ENCODE measurements at places on chromosomes 13 and 19.
A peak's percentile ranks its signal among the peaks of the same experiment; 100 is the strongest.

- peak; percentile 8 for DNase-seq
These were observed 18.6 kb upstream of the STRN4 start for GRCh38 chr19:46764817-46765291.

GRCh38 chr13:44106266-44107152 is 226.8 kb downstream of the LACC1 start:
- no peak for DNase-seq

DNA sequence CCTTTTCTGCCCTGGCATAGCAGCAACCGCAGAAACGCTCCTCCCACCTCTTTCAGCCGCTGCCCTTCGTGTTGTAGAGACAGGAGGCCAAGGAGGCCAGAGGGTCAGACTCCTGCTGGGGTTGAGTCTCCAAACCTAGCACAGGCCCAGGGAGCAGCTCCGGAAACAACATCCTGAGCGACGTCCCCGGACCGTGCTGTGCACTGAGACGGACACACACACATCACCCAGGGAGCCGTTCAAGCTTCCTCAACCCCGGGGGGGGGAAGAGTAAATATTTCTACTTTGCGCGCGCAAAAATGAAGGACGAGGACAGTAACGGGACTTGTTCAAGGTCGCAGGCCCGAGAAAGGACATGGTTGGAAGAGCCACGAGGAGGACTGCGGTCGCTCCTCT is 657 bp downstream of the ZNF550 start:
- DNase-seq = peak; percentile 71

DNA sequence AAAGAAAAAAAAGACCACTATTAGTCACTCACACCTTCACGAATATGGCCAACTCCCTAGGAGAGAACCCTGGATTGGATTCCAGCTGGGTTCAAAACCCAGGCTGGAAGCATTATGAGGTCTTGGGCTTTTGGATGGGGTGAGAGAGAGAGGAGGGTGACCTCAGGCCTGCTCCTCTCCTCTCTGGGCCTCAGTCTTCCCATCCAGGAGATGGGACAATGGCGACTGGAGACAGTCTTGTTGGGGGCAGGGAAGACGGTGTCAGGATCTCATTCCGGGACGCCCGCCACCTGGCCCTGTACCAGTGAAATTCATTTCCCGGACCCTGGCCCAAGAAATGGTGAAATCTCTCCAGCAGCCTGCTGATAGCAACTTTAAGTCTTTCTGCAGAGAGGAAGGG is 26.3 kb downstream of the TINCR start:
- peak; percentile 45 for DNase-seq

DNA sequence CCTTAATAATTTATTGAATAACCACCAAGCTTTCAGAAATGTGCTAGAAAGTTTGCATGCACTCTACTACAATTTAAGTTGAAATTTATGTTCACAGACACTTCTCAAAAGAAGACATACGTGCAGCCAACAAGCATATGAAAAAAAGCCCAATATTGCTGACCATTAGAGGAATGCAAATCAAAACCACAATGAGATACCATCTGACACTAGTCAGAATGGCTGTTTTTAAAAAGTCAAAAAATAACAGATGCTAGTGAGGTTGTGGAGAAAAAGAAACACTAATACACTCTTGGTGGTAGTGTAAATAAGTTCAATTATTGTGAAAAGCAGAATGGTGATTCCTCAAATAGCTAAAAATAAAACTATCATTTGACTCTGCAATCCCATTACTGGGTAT is 308.8 kb upstream of the PCDH9 start:
- no peak for DNase-seq

DNA sequence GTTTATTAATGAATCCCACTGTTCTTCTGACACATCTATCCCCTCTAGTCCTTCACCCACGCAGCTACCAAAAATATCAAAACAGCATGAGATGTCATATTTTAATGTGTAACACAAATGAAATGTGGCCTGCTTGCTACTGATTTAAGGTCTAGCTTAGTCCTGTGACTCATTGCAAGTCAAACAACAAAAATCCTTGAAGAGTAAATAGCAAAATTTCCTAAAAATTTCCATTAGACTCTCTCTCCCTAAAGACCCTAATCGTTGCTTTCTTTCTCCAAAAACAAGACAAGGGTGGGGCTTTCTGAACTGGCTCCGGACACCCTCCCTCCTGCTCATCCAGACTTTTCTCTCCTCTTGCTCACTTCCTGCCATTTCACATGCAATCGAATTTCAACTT is 99.9 kb upstream of the IPO5 start:
- peak; percentile 71 for DNase-seq

DNA sequence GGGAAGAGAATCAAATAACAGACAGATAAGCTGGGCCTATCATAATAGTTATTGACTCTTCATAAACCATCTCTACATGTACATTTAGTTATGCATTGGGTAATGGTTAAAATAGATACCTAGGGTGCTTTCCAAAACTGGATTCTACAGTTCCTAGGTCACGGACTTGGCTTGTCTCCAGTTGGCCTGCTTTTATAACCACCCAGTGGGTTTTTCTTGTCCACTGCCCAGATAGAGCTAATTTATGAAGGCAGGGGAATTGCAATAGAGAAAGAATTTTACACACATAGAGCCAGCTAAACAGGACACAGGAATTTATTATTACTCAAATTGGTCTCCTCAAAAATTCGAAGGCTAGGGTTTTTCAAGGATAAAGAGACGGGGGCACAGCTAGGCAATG is 97.3 kb downstream of the FAM216B start:
- DNase-seq = no peak

- DNase-seq = no peak
These were observed 338.0 kb downstream of the TEX29 start for GRCh38 chr13:111658145-111659100.

DNA sequence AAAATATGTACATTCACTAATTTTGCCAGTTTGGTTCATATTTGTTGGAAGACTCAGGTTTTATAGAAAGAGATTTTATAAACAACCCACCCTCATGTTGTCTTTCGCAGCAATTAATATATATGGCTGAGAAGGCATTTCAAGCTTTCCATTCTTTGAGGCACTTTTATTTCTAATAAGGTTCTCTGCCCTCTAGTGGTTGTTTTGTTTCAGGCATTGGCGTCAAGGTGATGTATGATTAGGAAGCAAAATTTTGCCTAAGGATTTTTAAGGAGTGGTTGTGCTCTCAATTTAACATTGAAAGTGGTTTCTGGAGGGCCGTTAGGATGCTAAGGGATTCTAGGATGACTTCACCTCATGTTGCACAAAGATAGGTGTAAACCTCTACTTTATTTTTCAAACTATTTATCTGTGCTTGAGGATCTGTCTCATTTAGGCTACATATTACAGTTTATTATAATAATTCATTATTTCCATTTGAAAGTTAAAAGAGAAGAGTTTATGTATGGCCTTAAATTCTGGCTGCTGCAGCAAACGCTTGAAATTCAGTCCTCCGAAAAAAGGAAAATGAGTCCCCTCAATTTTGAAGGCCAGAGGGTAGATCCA is 35.9 kb downstream of the OXGR1 start:
- DNase-seq = no peak

GRCh38 chr19:16435999-16436650 is 35.6 kb downstream of the EPS15L1 start:
- peak; percentile 37 for DNase-seq

DNA sequence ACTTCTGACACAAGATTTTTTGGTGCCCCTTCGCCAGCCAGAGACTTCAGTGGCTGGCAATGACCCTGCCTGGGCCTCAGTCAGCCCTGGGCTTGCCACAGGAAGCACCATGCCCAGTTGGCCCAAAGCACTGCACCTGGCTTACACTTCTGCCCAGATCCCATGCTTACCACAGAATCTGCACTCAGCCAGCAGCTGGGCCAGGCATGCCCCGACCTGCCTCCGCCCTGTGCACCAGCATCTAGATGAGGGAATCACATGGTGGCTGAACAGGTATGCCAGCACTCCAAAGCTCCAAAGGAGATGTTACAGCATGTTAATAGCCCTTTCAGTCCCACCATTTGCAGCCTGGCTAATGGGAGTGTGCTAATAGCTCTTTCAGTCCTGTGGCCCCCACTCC is 690.9 kb downstream of the SLITRK6 start:
- DNase-seq = no peak

DNA sequence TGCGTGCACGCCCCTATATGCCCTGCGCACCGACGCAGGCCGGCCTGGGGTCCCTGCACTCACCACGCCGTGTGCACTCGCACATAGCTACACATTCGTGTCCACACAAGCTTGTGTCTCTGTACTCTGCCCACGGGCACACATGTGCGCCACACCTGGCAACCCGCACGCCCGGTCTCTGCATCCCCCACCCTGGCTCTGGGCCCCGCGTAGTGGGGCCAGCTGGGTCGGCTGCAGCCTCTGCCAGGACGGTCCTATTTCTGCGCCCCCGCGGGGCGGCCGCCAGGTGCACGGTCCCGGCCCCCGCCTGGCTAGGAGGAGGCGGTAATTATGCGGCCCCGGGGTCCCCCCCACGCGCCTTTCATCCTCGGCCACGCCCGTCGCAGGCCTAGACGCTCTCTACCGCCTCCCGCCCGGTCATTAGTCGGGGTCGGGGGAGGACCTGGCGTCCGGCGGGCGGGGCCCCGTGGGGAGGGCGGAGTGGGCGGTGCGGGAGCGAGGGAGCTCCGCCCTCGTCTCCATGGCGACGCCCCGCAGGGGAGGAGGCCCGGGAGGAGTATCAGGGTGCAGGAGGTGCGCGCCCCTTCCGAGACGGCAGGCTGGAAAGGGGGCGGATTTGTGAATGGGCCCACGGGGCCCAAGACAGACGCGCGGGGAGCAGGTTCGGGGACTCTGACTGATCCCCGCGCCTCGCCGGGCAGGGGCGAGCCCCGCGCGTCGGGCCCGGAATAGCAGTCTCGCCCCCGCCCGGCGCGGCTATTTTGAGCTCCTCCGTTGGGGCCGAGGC is 2.8 kb upstream of the CIRBP start:
- peak; percentile 99 for DNase-seq

DNA sequence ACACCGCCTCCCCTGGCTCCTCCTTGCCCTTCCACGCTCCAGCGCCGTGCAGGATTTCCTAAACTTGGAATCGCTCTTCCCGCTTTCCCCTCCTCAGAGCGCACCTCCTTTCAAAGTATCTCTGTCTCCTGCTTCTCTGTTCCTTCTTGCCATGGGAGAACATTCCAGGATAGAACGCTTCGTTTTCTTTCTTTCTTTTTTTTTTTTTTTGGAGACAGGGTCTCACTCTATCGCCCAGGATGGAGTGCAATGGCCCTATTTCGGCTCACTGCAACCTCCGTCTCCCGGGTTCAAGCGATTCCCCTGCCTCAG is 574 bp upstream of the XPO4 start:
- DNase-seq = no peak

- no peak for DNase-seq
These were observed 293.6 kb downstream of the TEX29 start for GRCh38 chr13:111614009-111614408.

GRCh38 chr13:68234274-68234673 is 1004.1 kb upstream of the PCDH9 start:
- DNase-seq = no peak

DNA sequence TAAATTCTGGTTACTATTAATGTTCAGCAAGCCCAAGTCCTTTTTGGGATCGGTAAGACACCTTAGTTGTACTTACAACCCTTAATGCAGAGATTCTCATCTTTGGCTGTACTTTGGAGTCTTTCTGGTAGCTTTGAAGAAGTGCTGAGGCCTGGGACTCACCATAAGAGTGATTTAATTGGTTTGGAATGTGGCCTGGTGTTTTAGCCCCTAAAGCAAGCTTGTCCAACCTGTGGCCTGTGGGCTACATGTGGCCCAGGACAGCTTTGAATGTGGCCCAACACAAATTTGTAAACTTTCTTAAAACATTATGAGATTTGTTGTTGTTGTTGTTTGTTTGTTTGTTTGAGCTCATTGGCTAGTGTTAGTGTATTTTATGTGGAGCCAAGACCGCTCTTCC is 215.3 kb downstream of the ZIC5 start:
- no peak for DNase-seq

DNA sequence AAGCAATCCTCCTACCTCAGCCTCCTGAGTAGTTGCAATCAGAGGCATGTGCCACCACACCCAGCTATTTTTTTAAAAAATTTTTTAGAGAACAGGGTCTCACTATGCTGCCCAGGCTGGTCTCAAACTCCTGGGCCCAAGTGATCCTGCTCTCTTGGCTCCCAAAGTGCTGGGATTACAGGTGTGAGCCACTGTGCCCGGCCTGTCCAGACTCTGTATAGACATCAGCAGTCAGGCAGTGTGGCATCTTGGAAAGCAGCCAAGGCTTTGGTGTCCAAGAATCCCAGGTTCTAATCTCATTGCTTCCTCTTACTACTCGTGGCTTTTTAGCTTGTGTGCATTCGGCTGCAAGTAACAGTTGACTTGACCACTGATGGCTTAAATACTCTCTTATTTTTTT is 43.4 kb downstream of the BICRA start:
- no peak for DNase-seq

DNA sequence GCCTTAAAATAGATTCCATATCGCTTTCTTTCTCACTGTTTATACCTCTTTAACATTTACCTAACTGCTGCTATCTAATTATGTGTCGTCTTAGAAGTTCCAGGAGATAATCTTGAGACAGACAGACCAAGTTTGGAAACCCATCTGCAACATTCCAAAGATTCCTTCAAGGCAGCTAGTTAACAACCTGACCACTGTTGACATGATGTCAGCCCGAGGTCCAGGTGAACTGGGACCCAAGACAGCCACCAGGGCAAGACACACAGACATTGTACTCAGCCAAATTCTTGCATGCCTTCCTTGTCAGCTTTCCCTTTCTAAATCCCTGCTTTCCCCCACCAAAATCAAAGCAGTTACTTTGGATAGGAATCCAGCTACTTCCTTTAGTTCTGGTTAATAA is 1476.5 kb upstream of the PRR20A start:
- DNase-seq = no peak
